Osteocyte (in vitro differentiated cells): ENCODE measurements at places on chromosomes 5 and 9. TPM values are rescaled to one million over a fixed set of nuclear protein-coding genes. Genes with fewer than 3 reads are reported as not detected.

IL13 gene
- not detected in 2 replicates for total RNA-seq

DIRAS2 gene
- 2.7 and 5.1 TPM in 2 replicates for total RNA-seq

PCA3 gene
- total RNA-seq: not detected in 2 replicates

PCDHA1 gene
- total RNA-seq: not detected in 2 replicates

ELOVL7 gene
- total RNA-seq: 0.46 and 0.47 TPM in 2 replicates

PPIP5K2 gene
- total RNA-seq: 60.7 and 64.4 TPM in 2 replicates

NR5A1 gene
- total RNA-seq: not detected in 2 replicates

HMCN2 gene
- 0.05 TPM in 2 replicates for total RNA-seq

C9 gene
- not detected in 2 replicates for total RNA-seq

PCDH12 gene
- total RNA-seq: not detected in 2 replicates

CAMLG gene
- total RNA-seq: 48.7 and 49.6 TPM in 2 replicates

ALDH7A1 gene
- total RNA-seq: 117 and 130 TPM in 2 replicates

LECT2 gene
- not detected in 2 replicates for total RNA-seq

PCDHGB4 gene
- 10.8 and 11.9 TPM in 2 replicates for total RNA-seq

RNF224 gene
- not detected in 2 replicates for total RNA-seq

FCN2 gene
- not detected in 2 replicates for total RNA-seq

HAVCR2 gene
- total RNA-seq: 0.21 TPM in 1 of 2 replicates, not detected in the other

ANKRD31 gene
- total RNA-seq: 0.13 and 0.18 TPM in 2 replicates

PFN3 gene
- not detected in 2 replicates for total RNA-seq
